Stimulated activated CD8-positive, alpha-beta memory T cell treated with anti-CD3 and anti-CD28 coated beads, Interleukin-12 subunit alpha, Interleukin-12 subunit beta, amount 100 ng/mL, for 1 hour (primary cell): ENCODE measurements at places on chromosomes 4 and X.

GRCh38 chrX:85569686-85570085 is 190.2 kb upstream of the POF1B start:
- no peak for DNase-seq

DNA sequence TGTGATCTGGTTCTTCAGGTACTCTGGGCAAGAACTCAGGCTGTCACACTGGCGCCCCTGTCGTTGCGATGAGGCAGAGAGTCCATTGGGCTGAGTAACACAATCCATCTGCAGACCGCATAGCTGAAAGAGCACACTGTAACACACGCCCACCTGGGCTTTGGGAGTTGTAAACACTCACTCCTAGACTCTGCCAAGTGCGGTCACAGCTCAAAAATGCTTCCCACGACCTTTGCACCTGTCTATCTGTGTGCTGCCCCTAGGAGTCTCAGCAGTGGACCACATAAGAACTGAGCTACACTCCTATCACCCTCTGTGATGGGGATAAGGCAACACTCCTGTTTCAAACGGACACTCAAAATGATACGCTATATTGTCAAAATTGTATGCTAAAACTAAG is 2028.3 kb downstream of the PCDH7 start:
- no peak for DNase-seq

- no peak for DNase-seq
Measured at GRCh38 chr4:19947349-19947748, 304.4 kb upstream of the SLIT2 start.

GRCh38 chrX:65668377-65669310 is 1.2 kb downstream of the MSN start:
- no peak for DNase-seq

GRCh38 chr4:76752861-76753501 is 145.0 kb downstream of the SOWAHB start:
- no peak for DNase-seq

DNA sequence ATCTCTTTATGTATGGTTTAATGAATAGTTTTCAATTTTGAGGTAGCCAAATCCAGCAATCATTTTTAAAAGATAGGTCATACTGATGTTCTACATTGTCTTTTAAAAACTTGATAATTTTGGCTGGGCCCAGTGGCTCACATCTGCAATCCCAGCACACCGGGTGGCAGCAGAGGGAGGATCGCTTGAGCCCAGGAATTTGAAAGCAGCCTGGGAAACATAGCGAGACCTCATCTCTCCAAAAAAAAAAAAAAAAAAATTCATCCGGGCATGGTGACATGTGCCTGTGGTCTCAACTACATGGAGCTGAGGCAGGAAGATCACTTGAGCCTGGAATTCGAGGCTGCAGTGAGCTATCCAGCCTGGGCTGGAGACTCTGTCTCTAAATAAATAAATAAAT is 419.8 kb downstream of the GALNTL6 start:
- no peak for DNase-seq

DNA sequence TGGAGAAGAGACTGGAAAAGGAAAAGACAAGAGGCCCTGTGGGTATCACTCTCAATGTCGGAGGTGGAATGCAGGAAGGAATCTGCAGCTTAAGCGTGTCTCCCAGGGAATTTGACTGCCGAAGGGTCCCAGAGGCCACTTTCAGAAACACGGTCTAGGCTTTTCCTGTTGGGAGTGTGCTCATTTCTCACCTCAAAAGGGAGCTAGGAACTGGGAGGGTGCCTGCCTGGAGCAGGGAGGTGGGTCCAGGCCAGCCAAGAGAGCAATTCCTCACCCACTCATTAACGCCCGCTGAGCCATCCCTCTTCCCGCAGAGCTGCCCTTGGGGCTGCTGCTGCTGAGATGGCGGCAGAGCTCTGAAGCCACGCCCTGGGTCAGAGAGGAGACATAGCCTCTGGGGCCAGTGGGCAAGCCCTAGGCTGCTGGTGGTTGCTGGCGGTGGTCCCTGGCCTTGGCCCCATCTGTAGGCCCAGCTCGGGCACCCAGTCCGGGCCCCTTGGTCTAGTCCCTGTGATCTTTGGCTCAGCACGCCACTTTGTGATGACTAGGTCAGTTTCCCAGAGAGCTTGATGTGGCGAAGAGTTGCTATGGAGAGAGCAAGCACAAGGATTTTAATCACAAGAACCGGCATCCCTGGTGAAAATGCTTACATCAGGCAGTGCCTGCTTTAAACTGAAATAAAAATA is 4.1 kb downstream of the ZNF185 start:
- DNase-seq = no peak

- DNase-seq = no peak
Measured at GRCh38 chr4:17332478-17332877, 179.4 kb downstream of the QDPR start.

DNA sequence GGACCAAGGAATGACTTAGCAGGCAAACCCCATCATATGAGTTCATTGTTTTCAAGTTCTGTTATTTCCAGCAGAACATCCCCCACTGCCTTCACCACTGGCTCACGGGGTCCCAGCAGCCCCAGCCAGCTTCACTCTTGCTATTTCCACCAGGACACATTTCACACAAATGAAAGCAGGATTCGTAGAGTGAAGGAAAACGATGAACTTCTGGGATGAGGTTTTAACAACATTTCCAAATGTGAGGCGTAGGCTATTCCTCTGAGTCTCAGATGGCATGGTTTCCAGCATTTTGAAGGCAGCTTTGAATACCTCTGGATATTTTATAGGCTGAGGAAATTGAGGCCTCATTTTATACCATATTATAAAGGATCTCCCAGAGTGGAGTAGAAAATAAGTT is 32.9 kb upstream of the EGFL6 start:
- DNase-seq = no peak

GRCh38 chr4:78774417-78774816 is 1.7 kb upstream of the BMP2K start:
- DNase-seq = no peak
